ENCODE measurements at places on chromosomes 3 and 15. TPM values are rescaled to one million over a fixed set of nuclear protein-coding genes. Genes with fewer than 3 reads are reported as not detected.

- DNase-seq: no peak
Observed at GRCh38 chr3:16846373-16847080, 38.2 kb upstream of the PLCL2 start.

GRCh38 chr3:148042663-148043445 is 633.7 kb downstream of the ZIC1 start:
- DNase-seq: no peak

GRCh38 chr3:101825904-101826445 is 23.3 kb upstream of the NFKBIZ start:
- DNase-seq: no peak

- DNase-seq: no peak
Observed at GRCh38 chr3:86658876-86659275, 332.1 kb downstream of the VGLL3 start.

The PPARG gene
- 1.2 TPM for total RNA-seq

DNA sequence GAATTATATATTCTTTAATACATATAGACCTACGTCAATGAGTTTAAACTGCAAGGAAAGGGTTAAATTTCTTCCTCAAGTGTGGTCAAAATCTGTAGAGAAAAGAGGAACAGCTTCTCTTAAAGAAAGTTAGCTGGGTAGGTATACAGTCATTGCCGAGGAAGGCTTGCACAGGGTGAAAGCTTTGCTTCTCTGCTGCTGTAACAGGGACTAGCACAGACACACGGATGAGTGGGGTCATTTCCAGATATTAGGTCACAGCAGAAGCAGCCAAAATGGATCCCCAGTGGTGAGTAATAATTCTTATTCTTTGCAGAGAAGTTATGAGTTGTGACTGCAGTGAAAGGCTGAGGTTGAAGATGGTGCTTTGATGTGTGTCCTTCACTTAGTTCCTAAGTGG is at the start of gene CD86:
Gene CD86, plus strand, starts transcription at position 148 of the 400 bp plus-strand sequence. Its CDS starts 128 bp downstream, at position 276.
- no peak for DNase-seq

- no peak for DNase-seq
Observed at GRCh38 chr15:78182821-78183220, 33.7 kb downstream of the IDH3A start.

The CD200 gene
- total RNA-seq: 49.7 TPM

The LCMT2 gene
- total RNA-seq: 17.5 TPM

DNA sequence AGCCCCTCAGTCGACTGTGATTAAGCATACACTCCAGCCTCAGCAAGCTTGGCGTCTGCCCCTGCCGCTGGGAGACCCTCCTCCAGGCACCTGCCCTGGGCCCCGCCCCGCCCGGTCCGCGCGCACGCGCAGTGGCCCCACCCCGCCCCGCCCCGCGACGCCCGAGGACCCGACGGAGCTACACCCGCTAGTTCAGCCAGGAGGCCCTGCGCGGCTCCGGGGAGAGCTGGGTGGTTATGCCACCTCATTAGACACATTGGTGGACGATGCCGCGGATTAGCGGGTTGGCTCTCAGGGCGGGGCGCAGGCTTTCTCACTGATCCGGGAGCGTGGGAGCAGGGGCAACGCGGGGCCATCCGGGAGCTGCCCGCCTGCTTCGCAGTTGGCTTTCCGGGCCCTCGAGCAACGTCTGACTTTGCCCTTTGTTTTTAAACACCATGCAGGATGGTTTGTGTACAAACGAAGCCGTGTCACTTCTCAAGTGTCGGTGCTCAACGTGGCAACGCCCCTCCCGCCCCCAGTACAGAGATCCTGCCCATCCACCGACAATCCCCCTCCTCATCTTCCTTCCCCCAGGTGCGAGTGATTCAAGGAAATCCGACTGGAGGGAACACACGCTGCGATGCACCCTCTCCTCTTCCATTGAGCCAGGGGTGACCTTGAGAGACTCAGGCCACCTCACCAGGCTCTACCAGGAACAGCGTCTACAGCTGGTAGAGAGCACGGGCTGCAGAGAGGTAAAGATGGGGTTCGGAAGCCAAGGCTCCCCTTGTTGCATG is 109.3 kb downstream of the SHQ1 start:
- peak; percentile 80 for DNase-seq

GRCh38 chr15:72117486-72118016 is 399 bp downstream of the MYO9A start:
- DNase-seq: no peak

DNA sequence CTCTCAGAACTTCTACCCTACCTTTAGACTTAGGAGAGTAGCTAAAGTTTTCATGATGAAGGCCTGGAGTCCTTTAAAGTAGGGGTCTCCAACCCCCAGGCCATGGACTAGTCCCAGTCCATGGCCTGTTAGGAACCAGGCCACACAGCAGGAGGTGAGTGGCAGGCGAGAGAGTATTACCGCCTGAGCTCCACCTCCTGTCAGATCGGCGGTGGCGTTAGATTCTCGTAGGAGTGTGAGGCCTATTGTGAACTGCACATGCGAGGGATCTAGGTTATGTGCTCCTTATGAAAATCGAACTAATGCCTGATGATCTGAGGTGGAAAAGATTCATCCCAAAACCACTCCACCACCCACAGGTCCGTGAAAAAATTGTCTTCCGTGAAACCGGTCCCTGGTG is 18.3 kb upstream of the CACNA2D3 start:
- DNase-seq: no peak

The GOLGA6D gene
- not detected for total RNA-seq

GRCh38 chr15:95724908-95725633 is 605.4 kb upstream of the NR2F2 start:
- DNase-seq: no peak

- DNase-seq: no peak
Observed at GRCh38 chr3:129282727-129283327, 4.2 kb downstream of the HMCES start.

GRCh38 chr15:41125931-41126642 is 10.0 kb upstream of the INO80 start:
- DNase-seq: no peak

The SPESP1 gene
- 4.5 TPM for total RNA-seq

The IQCF5 gene
- not detected for total RNA-seq

- no peak for DNase-seq
Observed at GRCh38 chr3:36214460-36214859, 165.8 kb upstream of the STAC start.

- DNase-seq: no peak
Observed at GRCh38 chr3:156586905-156587759, 32.2 kb upstream of the SSR3 start.

Measured in frontal cortex (tissue), 4 donors.